T-cell (primary cell): ENCODE measurements at places on chromosomes 2 and 18. TPM values are rescaled to one million over a fixed set of nuclear protein-coding genes. Genes with fewer than 3 reads are reported as not detected.

BOLL gene
- total RNA-seq, result not detected

LBX2 gene
- total RNA-seq, result 0.72 TPM

ZDBF2 gene
- total RNA-seq, result 14.5 TPM

MYO1B gene
- 0.73 TPM for total RNA-seq

LAMA3 gene
- total RNA-seq, result not detected

SCN2A gene
- total RNA-seq, result not detected

GPR75 gene
- total RNA-seq, result 3.4 TPM

CYP27A1 gene
- 0.50 TPM for total RNA-seq

GRB14 gene
- total RNA-seq, result not detected

EPC2 gene
- total RNA-seq, result 66.9 TPM

MRPL44 gene
- 23.6 TPM for total RNA-seq

LIPG gene
- total RNA-seq, result not detected

ST6GAL2 gene
- total RNA-seq, result 0.10 TPM

GPC1 gene
- 1.3 TPM for total RNA-seq

AGXT gene
- total RNA-seq, result 0.88 TPM

PCGF1 gene
- 28.0 TPM for total RNA-seq

CIB4 gene
- not detected for total RNA-seq
